Fibroblast of skin of back (primary cell): ENCODE measurements at places on chromosomes 11 and 22.

- DNase-seq: no peak
These were observed 12.6 kb downstream of the MICALL1 start for GRCh38 chr22:37918580-37919270.

DNA sequence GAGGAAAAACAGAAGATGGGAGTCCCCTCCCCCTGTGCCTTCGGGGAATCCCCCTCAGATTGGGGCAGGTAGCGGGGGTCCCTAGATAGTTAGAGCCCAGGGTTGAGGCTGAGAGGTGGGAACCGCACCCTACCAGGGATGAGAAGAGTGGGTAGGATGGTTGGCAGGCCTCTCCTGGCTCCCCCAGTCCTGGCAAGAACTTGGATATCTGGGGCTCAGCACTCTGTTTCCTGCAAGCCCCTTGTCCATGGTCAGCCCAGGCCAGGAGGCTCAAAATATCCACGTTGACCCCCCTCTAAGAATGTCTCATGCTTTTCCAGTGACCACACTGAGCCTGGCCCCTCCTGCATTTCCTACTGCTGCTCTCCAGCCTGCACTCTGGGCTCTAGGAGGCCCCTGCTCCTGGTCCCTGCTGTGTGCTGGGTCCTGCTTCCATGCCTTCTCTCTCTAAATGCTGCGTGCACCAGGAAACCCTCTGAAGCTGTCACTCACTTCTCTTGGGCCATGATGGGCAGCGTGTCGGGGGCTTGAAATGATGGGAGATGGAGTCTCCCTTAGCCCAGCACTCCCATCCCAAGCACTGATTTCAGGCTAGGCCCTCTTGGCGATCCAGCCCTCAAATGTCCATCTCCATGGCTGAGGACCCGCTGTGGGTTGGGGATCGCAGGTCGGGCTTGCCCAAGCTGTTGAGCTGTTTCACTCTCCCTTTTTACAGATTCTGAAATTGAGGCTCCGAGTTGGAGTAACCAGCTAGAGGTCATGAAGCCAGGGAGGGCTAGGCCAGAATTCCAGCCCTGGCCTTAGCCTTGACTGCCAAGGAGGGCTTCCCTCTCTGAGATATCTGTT is 2.0 kb downstream of the MAP3K11 start:
- peak; percentile 33 for DNase-seq

DNA sequence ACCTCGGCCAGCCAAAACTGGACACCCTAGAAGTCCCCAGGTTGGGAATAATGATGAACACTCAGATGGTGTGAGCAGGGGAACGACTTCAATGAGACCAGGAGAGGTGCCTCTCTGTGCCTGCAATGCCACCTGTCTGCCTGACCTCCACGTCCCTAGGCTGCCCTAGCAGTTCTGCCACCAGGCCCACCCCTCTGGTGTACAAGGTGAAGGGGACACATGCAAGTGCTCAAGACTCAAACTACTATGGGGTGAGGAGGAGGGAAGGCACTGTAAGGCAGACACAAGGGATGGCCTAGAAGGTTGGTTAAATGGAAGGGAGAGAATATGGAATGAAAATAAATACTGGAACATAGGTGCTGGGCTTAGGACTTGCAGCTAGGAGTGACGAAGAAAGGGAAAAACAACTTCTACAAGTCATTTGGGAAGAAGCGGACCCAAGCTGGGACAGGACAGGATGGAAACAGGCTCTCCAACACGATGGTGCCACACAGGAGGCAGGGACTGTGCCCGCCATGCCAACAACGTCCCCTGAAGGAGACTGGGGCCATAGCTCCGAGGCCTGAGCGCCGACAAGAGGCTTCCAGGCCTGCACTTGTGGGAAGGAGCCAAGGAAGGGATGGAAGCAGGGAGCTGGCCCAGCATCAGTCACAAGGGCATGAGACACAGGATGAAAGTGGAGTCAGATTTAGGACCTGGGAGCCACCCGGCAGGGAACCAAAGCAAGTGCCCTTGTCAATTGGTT is 18.5 kb downstream of the SERPIND1 start:
- no peak for DNase-seq

DNA sequence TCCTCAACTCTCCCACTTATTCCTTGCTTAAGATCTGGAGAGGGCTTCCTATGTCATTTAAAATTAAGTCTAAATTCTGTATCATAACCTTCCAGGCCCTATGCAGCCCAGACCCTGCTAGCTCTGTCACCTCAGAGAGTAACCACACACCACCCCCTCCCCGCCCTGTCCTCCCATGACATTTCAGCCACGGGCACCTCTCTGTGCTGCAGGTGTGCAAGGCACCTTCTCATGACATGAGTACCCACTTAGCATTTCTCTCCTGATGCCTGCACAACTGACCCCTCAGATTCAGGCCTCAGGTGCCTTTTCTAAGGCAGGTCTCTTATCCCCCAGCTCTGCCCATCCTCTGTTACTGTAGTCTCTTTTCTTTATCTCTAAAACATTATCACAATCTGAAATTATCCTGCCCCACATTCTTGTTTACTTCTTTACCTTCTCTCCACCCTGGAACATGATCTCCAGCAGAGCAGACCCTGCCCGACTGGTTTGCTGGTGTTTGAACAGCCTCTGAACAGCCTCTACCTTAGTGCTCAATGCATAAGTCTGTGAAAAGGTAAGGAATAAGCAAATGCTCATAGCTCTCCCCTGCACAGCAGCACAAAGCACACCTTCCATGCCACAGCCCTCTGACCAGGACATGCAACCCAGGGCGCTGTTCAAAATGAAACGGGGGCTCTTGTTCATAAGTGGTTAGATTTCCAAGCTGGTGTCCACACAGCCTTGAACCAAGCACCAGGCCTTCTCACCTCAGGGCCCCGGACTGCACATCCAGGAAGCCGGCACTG is 196.1 kb upstream of the B3GAT1 start:
- no peak for DNase-seq

DNA sequence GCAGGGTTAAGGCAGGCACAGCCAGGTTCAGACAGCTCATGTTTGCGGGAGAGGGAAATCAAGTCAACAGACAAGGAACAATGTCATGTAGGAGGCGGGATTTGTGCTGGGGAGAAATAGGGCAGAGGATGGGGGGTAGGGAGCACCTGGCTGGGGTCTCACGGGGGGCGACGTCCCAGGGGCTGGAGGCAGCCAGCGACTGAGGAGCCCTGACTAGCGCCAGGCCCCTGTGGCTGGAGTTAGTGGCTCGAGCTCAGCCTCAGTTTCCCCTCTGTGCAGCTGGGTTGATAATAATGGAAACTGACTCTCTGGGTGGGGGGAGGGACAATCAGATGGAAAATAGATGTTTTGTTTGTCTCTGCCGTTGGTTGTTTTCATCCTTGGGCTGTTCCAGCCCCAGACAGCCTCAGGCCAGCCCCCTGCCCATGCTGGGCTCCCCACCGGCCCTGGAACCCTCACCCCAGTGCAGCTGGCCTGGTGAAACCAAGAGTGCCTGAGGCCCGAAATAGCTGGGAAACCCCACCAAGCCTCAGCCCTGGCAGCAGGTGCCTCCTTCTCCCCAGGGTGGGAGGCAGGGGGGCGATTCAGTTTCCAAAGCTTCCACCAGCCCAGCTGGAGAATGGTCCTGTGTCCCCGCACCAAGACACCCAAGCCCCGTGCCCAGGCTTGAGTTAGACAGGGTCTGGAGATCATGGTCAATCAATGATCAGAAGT is 44.1 kb downstream of the IGLL5 start:
- no peak for DNase-seq
